ENCODE measurements at places on chromosomes 1 and 21.

DNA sequence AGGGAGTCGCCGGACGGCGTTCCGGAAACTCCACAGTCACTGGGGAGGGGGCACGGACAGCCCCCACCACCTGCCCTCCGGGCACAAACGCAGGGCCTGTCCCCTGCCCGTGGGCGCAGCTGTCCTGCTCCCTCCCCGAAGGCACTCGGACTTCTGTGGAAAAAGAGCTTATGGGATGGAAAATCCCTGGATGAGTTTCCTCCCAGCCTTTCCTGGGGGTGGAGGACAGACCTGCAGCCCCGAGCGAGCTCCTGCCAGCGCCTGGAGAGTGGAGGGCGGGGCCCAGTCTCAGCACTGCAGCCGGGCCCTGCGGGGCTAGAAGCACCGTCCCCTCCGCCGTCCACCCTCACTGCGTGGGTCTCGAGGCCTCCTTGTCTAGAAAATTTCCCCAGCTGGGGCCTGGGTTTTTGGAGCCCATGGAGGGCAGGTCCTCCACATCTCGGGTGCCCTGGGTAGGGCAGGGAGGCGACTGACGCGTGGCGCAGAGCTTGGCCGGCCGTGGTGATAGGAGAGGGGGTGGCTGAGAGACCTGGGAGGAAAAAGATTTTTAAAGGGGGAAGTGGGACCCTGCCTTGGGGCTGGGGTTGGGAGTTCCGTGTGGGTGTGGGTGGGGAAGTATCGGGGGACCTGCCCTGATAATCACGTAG lies 6.4 kb upstream of the COL6A1 start:
- DNase-seq: no peak

DNA sequence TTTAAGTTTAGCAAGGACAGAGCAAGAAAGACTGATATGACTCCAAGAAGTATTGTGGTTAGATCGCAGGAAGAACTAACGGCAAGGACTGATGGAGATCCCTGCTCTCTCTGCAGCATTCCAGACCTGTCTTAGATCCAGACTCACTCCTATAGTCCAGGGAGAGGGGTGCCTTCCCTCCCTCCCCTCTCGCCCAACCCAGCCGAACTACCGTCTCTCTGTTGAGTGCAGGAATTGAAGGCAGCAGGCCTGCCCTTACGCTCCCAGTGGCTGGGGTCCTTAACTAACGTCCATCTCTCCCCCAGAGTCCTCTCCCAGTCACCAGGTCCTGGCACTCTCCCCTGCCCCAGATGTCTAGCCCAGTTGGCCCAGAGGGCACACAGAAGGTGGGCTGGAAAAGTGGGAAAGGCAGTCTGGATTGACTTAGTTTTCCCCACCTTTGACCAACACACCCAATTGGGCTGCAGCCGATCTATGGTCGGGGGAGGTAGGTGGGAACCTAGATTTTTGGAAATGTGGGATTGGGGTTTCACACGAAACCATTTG lies 1.1 kb downstream of the CRABP2 start:
- DNase-seq: no peak

DNA sequence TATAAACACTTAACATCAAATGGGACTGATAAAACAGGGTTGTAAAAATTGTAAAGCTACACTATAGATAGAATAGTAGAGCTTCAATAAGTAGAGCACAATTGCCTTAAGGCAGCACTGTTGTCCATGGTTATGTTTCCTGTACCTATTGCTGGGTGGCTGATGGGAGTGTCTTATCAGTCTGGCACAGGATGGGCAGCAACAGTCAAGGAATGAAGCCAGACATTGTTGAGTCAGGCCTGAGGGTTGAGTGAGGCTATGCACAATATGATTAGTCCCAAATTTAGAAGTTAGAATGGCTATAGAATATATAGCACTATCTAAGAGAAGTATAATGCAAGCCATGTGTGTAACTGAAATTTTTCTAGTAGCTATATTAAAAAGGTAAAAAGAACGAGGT lies 25.0 kb upstream of the CD1D start:
- no peak for DNase-seq

DNA sequence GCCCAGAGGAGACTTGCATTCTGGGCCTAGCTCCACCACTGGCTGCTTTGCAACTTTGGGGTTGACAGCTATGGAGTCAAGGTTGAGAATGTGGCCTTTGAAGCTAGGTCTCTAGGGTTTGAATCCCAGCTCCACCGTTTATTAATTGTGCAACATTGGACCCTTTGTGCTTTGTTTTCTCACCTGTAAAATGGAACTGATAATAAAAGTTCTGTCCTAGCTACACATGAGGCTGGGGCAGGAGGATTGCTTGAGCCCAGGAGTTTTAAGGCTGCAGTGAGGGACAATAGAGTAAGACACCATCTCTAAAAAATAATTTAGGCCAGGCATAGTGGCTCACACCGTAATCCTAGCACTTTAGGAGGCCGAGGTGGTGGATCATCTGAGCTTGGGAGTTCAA lies 15.2 kb upstream of the LMNA start:
- no peak for DNase-seq

DNA sequence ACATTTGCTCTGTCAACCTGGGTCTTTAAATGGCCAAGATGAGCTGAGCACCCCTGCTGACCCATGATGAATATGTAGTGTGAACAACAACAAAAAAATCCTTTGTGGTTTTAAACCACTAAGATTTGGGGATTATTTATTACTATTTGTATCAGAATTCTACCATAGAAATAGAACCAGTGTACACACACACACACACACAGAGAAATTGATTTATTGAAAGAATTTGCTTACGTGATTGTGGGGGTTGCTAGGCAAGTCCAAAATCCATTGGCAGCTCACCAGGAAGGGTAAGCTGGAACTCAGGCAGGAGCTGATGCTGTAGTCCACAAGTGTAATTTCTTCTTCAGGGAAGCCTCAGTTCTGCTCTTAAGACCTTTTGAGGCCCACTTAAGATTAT lies 82.5 kb upstream of the MAP1LC3C start:
- DNase-seq: no peak

- peak; percentile 42 for DNase-seq
Observed at GRCh38 chr1:19439464-19440171, 45.7 kb downstream of the CAPZB start.

DNA sequence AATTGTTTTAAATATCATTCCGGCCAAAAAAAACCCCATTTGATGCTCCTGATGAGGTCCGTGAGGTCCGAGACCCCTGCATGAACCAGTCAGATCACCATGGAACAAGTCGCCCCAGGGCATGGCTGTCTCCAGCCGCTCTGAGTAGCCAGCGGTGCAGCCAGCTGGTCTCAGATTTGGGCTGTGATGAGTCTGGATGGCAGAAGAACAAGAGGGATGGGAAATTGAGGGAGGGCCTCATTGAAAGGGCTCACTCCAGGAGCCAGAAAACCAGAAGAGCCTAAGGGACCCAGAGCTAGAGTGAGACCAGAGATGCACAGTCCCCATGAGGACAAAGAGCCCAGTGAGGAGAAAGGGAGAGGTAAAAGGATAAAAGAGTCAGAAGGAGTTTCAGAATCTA lies 174.0 kb downstream of the TOMM20 start:
- no peak for DNase-seq

DNA sequence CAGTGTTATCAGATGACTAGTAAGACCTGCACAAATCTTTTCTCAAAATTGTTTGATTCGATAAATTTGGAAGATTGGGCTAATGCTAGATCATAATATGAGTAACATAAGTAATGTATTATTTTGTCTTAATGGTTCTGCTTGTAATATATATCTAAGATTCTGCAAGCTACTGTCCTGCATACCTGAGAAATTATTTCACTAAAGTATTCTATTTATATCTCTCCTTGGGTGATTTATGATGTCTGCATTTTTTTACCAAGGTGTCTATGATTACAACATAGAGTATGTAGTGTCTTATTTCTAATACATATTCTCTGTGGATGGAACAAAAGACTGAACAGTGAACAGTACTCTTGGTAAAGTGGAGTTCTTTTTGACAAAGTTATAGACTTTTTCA lies 166.6 kb downstream of the CLEC20A start:
- no peak for DNase-seq

DNA sequence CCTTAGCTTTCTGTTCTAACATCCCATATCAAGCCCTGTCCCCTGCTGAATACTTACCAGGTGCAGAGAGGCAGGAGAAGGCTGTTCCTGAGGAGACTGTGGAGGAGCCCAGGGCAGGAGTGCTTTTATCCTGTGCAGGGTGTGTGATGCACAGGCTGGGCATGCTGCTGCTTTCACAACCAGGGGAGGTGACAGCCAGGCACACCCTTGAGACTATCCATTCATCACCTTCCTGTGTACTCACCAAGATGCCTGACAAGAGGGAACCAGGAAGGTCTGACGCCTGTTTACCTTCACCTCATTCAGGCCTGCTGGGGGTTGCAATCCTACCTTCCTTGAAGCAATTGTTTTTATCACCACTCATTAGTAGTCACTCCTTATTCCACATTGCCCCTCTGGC lies at the start of gene LCE3E:
LCE3E (minus strand) TSS at position 100 of the 400 bp plus-strand sequence. CDS start 572 bp downstream, outside the sequence.
- DNase-seq: no peak

- no peak for DNase-seq
Observed at GRCh38 chr1:78292361-78292760, 198.4 kb upstream of the PTGFR start.

- no peak for DNase-seq
Observed at GRCh38 chr1:13825033-13825432, 125.0 kb downstream of the PRDM2 start.

GRCh38 chr1:2098301-2098698 lies 48.1 kb downstream of the PRKCZ start:
- DNase-seq: no peak

GRCh38 chr1:167516404-167517388 lies 1.6 kb downstream of the CD247 start:
- DNase-seq: no peak

GRCh38 chr1:19294638-19295037 lies 6.1 kb upstream of the AKR7A3 start:
- no peak for DNase-seq

GRCh38 chr21:44618504-44618903 lies 6.6 kb downstream of the KRTAP10-8 start:
- DNase-seq: no peak

GRCh38 chr1:12434686-12435085 lies 183.3 kb downstream of the DHRS3 start:
- no peak for DNase-seq

- DNase-seq: no peak
Observed at GRCh38 chr1:46288485-46289133, 14.8 kb downstream of the LRRC41 start.

- no peak for DNase-seq
Observed at GRCh38 chr1:89312572-89312971, 39.9 kb upstream of the GBP5 start.

DNA sequence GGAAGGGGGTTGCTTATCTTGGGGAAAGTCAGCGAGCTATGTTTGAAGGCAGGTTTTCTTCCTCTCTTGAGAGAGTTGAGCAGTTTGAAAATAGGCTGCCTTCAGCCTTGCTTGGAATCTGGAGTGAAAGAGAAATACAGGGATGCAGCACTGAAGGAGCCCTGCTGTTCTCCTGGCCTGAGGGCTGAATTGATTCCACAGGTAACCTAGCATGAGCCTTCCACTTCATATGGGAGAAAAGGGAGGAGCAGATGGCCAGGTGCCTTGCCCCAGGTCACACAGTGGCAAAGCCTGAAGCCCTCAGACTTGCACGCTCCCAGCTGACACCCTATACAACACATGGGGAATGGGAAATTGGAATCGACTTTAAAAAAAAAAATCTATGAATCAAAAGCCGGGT lies 88.0 kb upstream of the WLS start:
- DNase-seq: no peak

GRCh38 chr1:119878171-119878570 lies 18.1 kb downstream of the ADAM30 start:
- no peak for DNase-seq

DNA sequence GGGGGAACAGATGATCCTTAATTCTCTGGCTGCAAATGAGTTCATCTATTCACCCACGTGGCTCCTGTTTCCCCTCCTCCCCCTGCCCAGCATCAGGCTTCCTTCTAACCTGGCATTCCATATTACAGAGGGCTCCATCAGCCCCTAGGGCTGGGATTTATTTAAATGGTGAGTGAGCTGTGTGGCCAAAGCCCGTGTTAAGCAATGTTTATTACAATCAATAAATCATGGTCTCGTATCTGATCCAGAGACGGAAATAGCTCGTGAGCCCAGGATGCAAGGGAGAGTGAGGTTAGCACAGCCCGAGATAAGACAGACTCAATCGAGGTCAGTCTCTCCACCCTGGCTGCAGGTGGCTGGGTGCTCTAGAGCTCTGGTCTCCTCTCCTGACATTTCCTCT lies 43.1 kb upstream of the IGSF21 start:
- no peak for DNase-seq

GRCh38 chr21:14956807-14957206 lies 108.0 kb downstream of the NRIP1 start:
- DNase-seq: no peak

DNA sequence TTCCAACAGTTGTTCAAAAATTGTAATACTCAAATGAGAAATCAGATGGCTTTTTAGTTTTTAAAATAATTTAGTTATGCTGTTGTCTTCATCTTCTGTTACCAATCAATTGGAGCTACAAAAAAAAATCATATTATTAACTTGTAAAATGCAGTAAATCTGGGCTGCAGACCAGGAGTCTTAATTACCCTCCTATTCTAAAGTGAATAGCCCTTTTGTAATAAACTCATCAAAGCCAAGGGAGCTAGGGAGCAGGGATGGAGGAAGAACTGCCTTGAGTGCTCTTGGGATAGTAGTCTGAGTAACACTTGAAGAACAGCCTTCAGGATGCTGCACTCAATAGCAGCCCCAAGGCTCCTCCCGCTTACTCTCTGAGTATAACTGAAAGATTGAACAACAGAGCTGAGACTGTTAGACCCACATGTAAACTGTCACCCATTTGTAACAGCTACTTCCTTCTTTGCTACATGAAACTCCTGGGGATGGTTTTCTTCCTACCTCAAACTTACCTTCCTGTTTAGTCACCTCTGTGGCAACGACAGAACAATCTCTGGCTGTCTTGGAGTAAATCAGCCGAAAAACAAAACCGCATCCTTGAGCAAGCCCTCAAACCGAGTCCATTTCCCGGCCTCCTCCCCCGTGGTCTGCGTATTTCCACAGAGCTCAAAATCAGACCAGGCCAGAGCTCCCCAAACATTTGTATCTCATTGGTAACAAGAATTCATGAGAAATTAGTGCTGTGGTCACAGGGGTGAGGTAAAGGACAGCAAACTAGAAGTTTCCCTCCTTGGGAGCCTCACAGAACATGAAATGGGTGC lies 55.9 kb downstream of the CD58 start:
- peak; percentile 59 for DNase-seq

- no peak for DNase-seq
Observed at GRCh38 chr1:245807306-245807705, 652.5 kb downstream of the KIF26B start.

- DNase-seq: no peak
Observed at GRCh38 chr1:205676597-205676996, 3.7 kb downstream of the SLC45A3 start.

DNA sequence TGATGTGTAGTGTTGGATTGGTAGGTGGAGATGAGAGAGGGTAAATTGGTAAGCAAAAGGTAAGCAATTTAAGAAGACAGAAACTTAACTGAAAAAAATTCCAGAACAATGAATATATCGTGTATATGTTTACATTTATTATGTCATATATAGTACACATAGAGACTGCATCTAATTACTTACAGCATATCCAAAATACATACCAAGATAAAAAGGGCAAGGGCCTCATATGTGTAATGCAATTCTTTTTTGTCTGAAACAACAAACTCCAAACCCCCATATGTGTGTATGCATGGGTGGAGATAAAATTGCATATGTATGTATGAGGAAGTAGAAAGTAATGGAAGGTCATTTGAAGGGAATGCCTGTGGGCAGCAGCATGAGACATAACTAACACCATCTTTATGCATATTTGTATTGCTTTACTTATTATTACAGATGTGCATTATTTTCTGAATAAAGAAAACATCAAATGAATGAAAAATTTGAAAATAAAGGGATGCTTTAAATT lies 4.3 kb downstream of the KRTAP20-3 start:
- no peak for DNase-seq

Data from T-cell (primary cell).